Activated naive CD4-positive, alpha-beta T cell treated with anti-CD3 and anti-CD28 coated beads for 36 hours (primary cell): ENCODE measurements at places on chromosomes 16 and 17. TPM values are rescaled to one million over a fixed set of nuclear protein-coding genes. Genes with fewer than 3 reads are reported as not detected.

The LDHD gene
- total RNA-seq = 0.42 TPM

The TMEM186 gene
- total RNA-seq = 12.1 TPM

The TAT gene
- not detected for total RNA-seq

The SOX8 gene
- total RNA-seq = 0.74 TPM

GRCh38 chr16:2157480-2158261 lies 2.1 kb downstream of the TRAF7 start:
- DNase-seq = no peak

DNA sequence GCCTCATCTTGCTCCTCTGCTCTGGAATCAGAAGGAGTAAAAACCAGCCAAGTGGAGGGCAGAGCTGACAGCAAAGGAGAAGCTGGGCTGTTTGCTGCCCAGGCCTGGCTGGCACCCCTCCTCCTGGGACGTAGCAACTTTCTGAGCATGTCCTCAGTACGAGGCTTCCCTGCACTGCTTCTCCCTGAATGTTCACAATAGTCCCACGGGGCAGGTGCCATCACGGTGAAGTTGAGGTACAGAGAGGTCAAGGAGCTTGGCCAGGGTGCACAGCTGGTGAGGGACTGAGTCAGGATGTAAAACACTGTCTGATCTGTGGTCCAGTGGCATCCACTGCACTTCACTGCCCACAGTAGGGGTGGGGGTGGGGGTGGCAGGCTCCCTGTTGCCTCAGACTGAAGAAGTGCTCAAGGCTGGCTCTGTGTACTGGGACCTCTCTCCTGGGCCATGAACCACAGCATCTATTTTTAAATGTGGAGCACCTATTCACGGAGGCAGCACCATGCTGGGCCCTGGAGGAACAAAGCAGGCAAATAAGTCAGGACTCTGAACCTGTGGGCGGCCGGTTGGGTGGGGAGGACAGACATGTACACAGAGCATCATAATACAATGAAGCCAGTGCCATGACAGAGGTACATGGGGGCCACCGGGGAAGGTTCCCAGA lies 369.5 kb downstream of the SEC14L1 start:
- DNase-seq = no peak

DNA sequence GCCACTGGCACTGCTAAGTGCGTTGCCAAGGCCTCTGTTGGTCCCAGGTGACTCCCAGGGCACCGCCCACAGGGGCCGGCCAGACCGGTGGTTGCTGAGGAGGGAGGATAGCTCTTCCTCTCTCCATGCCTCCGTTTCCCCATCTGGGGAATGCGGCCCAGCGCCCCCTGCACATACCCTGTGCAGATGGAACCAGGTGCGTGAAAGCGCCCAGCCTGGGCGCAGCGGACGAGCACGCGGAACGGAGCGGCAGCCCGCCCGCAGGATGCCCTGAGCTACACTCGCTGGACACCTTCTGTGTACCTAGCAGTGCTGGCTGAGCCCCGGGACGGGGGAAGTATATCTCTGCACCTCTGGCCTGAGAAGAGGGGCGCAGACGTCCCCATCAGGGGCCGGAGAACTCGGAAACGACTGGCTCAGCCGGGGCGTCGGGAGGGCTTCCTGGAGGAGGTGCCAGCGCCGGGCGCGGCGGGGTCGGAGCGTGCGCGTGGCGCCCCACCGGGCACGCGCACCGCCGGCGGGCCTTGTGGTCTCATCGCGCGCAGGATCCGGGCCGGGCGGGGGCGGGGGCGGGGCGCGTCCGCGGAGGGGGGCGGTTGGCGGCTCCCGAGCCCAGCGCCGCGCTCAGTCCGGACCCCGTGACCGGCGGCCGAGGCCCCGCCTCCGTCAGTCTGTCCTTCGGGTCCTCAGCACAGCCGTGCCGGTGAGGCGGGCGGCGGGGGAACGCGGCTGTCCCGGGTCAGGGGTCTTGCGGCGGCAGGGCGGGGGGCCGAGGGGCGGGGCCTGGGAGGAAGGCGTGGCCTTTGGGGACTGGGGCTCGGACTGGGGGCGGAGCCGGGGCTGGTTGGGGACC lies at the start of the genes CCDC78 and HAGHL:
Gene CCDC78, minus strand, starts transcription at position 6 of the 853 bp plus-strand sequence. CDS start 76 bp downstream, outside the sequence.
Gene HAGHL, plus strand, starts transcription at position 669 of the 853 bp plus-strand sequence. CDS start 404 bp downstream, outside the sequence.
- DNase-seq = peak; percentile 50

GRCh38 chr17:46764709-46765401 lies 53.6 kb downstream of the WNT3 start:
- no peak for DNase-seq

DNA sequence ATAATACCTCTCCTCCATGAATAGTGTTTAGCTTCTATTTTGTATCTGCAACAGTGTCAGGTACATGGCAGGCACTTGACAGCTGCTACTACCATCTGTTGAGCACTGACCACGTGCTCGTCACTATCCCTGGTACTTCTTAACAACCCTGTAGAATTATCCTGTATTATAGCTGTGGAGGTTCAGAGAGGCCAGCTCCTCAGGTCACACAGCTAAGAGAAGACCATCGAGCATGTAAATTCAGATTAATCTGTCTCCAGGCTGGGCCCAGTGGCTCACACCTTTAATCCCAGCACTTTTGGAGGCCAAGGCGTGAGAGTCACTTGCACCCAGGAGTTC lies 26.3 kb downstream of the WSB1 start:
- DNase-seq = no peak

GRCh38 chr17:43916385-43916784 lies 9.0 kb upstream of the MPP2 start:
- no peak for DNase-seq
